ENCODE measurements at places on chromosomes 1 and 21.

DNA sequence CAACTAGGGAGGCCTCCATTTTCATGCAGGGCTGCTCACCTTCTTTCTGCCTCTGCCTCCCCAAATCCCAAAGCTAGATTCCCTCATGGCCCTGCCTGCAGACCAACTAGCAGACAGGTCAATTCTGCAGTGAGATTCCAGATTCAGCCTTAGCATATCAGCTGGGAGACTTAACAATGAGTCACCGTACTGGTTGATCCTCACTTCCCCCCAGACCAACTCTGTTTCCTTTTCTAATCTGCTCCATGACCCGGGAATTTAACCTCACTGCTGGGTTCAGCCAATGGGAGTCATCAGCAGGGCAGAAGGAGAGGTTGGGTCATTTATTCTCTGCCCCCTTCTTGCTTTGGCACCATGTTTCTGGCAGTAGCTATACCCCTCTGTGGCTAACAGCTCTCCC, 140.6 kb upstream of the GRIK3 start:
- no peak for DNase-seq

- no peak for DNase-seq
Observed at GRCh38 chr21:34282223-34282622, 81.6 kb upstream of the KCNE2 start.

DNA sequence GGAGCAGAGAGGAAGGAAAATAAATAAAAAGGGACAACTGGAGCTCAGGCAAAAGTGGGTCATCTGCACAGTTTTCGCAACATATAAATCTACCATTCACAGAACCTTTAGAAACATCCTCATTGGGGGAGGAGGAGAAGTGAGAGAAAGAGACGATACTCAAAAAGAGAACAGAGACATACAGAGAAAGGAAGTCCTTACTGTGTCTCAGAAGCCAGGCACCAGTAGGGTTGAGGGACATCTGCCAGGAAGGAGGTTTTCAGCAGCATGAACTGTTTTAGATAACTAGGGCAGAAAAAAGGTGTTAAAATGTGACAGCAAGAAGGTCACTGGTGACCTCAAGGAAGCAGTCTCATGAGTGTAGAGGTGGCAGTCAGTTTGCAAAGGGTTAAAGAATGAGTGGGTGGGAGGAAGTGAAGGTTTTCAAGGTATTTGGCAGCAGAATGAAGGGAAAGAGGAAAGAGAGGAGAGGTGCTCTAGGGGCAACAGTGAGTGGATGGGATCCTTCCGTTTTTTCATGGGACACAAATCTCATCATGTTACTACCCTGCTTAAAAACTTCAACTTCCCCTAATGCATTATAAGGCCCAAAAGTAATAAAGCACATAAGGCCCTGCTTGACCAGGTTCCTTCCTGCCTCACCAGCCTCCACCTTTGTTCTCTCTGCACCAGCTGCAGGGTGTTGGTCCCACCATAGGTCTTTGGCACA, 9.5 kb downstream of the JAK1 start:
- DNase-seq = no peak

DNA sequence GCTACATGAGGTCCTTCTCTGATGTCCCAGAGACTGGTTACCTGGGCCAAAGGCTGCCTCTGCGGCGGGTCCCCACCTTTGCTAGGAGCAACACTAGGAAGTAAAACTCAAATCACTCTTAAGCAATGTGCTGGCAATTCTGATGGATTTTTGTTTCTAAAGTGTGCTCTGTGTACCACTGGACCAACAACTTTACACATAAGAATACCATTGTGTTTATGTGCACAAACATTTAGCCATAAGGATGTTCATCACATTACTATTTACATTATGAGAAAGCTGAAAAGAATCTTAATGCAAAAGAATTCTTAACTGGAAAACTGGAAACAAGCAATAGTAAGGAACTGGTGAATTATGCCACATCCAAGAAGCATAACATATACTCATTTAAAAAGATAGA, 38.6 kb downstream of the SSBP3 start:
- DNase-seq = no peak

GRCh38 chr1:94280541-94280940, 43.2 kb upstream of the ARHGAP29 start:
- DNase-seq = no peak

DNA sequence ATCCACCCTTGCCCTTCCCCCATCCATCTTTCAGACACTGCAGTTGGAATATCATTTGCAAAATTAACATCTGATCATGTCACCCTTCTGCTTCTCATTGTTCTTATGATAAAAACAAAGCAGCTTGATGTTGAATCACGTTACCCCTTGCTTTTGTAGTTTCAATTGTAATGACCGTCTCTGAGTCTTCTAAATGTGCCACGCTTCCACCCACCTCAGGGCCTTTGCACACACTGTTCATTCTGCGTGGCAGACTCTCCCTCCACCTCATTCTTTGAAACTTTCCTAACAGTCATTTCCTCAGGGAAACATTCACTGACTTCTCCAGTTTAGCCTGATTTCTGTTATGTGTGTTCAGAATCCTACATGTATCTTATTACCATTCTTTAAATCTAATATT, 143.6 kb upstream of the LMO4 start:
- DNase-seq = no peak

GRCh38 chr1:47184822-47185677, 4.8 kb downstream of the PDZK1IP1 start:
- DNase-seq = no peak

DNA sequence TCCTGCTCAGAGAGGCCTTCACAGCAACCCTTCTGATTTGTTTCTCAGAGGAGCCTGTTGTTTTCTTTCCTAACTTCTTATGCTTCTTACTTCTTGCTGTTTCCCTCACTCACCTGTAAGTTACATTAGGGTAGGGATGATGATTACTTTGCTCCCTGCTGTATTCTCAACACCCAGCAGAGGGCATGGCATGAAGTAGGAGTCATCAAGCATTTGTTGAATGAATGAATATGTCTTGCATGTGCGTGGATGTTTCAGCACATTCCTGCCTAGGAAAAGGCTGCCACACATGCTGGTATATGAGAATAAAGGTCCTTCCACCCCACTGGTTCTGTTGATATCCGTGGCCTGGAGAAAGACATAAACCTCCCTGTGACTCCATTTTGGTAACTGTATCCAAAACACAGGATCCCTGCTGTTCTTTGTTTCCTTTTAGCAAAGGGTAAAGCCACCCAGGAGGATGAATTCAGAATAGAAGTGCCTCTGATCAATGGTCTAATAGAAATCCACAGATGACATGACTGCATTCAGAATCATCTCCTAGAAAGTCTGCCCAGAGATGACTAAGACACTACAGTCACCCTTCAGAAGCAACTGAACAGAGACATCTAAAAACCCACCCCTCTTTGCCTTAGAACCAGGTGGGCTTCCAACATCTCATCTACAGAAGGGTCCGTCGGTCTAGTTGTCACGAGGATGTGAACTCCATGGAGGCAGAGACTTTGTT, 168.8 kb downstream of the ZSCAN20 start:
- no peak for DNase-seq

DNA sequence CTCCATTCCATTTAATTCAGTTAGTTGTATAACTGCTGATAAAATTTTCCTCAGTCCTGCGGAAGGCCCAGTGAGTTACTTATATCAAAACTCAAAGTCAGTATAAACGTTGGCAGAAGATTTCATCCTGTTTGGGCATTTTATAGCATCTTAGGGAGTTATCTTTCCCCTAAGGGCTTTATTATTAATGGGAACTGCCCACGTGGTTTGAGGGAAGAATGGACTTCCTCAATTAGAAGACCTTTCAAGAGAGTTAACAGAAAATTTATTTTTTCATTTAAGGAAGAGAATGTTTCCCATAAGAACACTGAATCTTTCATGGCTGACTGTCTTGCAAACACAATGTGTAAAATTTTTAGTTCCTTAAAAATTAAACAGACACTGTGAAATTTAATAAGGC, 400.1 kb downstream of the NEGR1 start:
- no peak for DNase-seq

DNA sequence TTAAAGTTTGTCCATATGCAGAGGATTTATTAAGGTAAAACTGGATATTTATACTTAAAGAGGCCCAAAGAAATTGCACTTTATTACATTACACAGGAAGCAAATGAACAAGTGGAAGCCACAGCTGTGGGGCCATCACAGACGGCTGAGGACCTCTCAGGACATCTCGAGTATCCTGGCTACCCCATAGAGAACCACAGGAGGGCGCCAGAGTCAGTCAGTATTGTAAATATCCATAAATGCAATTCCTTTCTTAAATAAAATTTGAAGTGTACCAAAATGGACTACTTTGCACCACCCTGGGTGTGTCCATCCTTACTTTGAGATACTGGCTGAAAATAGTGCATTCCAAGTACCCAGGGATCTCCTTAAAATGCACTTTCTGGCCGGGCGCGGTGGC, 257.2 kb downstream of the MRPL39 start:
- DNase-seq = no peak

- no peak for DNase-seq
Observed at GRCh38 chr1:111719674-111720132, 19.5 kb downstream of the INKA2 start.

- no peak for DNase-seq
Observed at GRCh38 chr1:161738627-161739287, 10.8 kb upstream of the DUSP12 start.

DNA sequence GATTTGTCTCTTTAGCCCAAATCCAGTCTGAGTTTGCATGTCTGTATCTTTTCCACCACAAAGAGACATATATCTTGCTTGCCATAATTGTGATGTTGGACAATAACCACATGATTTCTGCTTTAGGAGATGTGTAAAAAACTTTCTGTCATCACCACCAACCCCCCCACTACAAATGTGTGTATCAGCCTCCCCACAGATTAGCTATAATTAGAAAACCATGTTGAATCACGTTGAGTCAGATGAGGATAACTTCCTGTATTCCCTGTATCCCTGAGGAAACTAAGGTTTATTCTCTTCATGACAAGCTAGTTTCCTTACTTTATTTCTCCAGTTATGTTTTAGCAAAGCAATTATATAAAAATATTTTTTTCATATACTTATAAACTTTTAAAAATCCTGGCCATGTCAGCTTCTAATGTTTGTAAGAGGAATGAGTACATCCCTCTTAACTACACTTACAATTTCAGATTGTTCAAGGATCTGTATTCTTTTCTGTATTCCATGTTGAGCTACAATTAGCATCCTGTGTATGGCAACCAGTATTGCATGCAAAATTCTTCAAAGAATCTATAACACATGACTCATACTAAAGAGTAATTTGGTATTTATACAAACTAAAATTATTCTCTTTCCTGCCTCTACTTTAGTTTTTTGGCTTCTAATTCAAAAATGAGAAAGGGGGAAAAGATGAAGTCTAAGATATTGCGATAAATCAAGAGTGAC, 143.0 kb downstream of the FMN2 start:
- DNase-seq = no peak

DNA sequence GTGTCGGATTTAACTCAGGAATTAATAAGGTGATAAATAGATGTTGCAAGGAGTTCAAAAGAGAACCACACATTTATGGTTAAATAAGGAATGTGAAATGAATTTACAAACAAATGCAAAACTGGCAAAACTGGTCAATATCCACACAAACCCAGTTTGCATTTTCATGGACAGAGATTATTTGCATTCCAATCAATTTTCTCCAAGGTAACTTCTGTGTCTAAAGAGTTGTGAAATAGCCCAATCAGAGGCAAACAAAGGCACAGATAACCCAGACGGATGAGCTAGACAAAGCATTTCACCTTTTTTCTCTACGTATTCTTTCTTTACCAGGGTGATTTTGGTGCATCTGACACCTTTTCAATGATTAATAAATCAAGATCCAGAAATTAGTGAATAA, 63.9 kb downstream of the MAP3K7CL start:
- no peak for DNase-seq

- DNase-seq = no peak
Observed at GRCh38 chr1:20220036-20220435, 33.7 kb upstream of the PLA2G2C start.

- no peak for DNase-seq
Observed at GRCh38 chr1:70284366-70284765, 63.2 kb downstream of the SRSF11 start.

- no peak for DNase-seq
Observed at GRCh38 chr1:91036894-91037829, 15.3 kb upstream of the ZNF644 start.

GRCh38 chr21:36719614-36720013, 20.7 kb downstream of the SIM2 start:
- no peak for DNase-seq

- no peak for DNase-seq
Observed at GRCh38 chr1:54047384-54048305, 5.4 kb downstream of the TMEM59 start.

DNA sequence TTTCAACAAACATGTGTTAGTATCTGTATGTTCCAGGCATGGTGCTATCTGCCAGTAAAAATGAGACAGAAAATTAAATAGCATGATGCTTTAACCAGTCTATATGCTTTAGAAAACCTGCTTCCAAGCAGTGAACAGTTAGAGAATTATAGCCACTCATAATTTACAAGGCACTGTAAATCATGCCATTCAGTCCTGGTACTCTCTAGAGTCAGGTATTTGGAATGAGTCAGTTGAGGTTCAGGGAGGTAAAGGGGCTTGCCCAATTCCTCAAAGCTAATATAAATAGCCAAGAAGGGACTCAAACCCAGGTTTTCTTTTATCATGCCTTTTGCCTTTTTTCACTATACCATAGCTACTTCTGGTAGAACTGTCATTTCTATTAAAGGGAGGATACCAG, 184.4 kb downstream of the NFIA start:
- no peak for DNase-seq

GRCh38 chr1:235012436-235013210, 116.0 kb downstream of the TOMM20 start:
- no peak for DNase-seq

DNA sequence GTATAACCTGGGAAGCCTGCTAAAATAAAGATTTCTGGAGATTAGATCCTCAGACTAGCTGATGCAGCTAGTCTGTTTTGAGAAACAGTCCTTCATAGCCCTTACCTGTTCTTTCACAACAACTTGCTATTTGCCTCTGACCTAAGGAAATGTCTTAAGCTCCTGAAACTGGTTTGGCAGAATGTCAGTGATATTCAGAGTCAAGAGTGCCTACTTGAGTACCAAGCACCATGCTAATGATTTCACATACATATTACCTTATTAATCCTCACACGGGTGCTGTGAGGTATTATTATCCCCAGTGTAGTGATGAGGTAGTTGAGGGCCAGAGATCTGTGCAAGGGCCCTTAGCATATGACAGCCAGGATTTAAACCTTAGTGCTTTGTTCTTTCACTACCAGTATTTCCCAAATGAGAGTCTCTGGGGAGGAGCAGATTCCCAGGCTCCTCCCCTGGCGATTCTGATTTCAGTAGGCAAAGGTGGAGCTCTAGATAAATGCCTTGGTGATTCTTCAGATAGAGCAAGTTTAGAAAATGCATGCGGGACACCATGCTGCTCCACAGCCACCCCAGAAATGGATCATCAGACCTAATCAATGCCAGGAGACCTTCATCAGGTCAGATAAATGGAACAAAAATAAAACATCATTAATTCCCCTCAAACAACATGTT, 47.4 kb upstream of the WNT2B start:
- no peak for DNase-seq

GRCh38 chr1:51621161-51621560, 4.3 kb downstream of the OSBPL9 start:
- no peak for DNase-seq

DNA sequence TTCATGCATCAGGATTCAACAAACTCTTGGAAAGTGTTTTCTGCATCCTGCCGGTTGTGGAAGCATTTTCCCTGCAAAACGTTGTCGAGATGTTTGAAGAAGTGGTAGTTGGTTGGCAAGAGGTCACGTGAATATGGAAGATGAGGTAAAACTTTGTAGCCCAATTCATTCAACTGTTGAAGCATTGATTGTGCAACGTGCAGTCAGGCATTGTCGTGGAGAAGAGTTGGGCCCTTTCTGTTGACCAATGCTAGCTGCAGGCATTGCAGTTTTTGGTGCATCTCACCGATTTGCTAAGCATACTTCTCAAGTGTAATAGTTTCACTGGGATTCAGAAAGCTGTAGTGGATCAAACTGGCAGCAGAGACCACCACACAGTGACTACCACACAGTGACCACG, 57.0 kb upstream of the PRDM2 start:
- no peak for DNase-seq
